Activated naive CD4-positive, alpha-beta T cell treated with anti-CD3 and anti-CD28 coated beads, Interleukin-2, amount 50 U/mL, for 72 hours (primary cell): ENCODE measurements at places on chromosomes 16 and 17.

- DNase-seq: no peak
These were observed 145.3 kb upstream of the PLCG2 start for GRCh38 chr16:81633680-81634379.

DNA sequence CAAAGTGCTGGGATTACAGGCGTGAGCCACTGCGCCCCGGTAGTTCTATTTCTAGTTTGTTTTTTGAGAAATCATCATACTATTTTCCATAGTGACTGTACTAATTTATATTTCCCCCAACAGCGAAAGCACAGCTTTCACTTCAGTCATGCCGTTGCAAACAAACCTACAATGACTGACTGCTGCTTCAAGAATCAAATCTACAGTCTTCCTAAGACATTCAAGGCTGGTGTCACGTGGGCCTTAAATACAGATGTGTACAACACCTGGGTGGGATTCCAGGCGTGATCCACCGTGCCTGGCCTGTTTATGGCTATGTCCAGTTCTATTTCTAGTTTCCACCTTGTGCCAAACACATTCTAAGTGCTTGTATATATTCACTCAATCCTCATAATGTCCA, 72.0 kb downstream of the ABCC6 start:
- no peak for DNase-seq

DNA sequence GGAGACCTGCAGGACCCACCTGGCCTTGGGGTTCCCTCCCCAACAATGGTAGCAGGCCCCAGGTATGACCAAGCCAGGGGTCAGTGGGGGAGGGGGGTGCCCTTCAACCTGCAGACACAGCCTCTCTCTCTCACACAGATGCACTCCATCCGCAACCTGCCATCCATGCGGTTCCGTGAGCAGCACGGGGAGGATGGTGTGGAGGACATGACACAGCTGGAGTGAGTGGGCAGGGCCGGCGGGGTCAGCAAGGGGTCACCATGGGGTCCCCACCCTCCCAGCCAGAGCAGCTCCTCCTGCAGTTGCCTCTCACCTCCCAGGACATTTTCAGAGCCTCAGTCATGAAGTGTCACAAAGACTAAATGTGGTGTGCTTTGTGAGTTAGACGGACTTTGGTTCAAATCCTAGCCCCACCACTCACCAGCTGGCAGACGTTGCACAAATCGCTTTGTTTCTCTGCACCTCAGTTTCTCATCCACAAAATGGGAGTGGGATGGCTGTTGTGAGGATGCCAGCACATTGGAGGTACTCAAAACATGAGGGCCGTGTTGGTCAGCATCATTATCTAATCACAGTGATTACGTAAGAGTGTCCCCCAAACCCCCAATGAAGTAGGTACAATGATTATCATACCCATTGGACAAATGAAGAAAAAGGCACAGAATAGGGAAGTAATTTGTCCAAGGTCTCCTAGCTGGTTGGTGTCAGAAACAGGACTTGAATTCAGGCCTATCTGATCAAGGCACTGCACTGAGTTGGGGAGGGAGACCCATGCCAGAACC, 16.0 kb downstream of the MYO15A start:
- no peak for DNase-seq

DNA sequence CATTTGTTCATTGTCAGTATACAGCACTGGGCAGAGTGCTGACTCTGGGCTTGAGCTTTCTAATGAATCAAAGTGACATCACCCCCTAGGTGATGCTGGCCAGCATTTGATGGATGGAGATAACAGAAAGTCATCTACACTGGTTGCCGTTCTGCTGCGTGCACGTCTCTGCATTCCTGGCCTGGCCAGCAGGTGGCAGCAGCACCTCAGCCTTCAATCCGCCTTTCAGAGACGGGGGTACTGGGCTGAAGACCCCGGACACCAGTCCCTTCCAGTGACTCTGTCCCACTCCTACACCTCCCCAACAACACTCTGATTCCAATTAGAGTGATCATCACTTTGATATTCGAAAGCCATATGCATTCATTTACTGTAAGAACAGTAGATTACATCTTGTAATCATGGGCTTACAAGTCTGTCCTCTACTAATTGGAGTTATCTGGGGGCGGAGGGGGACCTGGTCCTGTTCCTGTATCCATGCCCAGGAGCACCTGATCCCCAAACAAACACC, 6.0 kb downstream of the CPSF4L start:
- no peak for DNase-seq

- no peak for DNase-seq
These were observed 612.3 kb upstream of the EEF2KMT start for GRCh38 chr16:5709889-5710288.

GRCh38 chr16:64012166-64012565, 1109.7 kb downstream of the CDH11 start:
- DNase-seq: no peak

DNA sequence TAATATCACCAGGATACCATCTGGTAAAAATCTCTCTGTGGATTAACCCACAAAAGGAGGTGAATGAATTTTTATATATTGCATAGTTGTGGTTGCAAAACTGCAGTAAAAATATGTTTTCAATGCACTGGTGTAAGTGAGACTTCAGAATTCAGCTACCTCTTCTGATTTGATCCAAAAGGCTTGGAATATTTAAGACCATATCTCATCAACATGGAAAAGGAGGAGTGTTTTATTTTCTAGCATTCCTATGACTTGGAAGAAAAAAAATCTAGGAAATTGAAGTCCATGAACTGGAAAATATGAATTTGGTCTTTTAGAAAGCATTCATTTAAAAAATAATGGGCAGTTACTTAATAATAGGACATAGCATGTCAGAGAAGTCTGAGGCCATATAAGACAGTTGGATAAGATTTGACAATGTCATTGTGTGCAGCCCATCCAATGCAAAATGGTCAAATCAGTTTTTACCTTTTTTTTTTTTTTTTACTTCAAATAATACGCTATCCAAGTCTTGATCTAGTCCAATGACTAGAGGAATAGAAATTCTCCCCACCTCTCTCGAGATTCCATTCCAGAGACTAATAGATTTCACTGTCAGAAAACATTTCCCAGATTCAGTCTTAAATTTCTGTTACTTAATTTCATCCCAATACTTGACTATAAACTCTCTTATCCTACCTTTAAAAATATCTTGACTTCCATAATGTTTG, 364.9 kb upstream of the PMFBP1 start:
- DNase-seq: no peak

GRCh38 chr17:379531-380465, 27.2 kb upstream of the RPH3AL start:
- no peak for DNase-seq

DNA sequence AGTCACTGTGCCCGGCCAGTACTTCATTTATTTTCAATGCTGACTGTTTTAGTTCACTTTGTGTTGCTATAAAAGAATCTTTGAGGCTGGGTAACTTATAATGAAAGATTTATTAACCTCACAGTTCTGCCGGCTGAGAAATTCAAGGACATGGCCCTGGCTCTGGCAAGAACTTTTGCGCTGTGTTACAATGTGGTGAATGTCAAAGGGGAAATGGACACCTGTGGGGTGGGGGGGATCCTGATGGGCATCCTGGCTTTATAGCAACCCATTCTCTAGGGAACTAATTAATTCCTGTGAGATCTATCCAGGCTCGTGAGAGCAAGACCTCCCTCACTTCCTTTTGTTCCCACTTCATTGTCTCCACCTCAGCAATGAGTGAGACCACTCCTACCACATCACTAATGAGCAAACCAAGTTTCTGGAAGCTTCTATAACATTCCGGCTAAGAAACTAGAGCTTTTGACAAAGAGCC, 17.1 kb upstream of the CDH3 start:
- no peak for DNase-seq

DNA sequence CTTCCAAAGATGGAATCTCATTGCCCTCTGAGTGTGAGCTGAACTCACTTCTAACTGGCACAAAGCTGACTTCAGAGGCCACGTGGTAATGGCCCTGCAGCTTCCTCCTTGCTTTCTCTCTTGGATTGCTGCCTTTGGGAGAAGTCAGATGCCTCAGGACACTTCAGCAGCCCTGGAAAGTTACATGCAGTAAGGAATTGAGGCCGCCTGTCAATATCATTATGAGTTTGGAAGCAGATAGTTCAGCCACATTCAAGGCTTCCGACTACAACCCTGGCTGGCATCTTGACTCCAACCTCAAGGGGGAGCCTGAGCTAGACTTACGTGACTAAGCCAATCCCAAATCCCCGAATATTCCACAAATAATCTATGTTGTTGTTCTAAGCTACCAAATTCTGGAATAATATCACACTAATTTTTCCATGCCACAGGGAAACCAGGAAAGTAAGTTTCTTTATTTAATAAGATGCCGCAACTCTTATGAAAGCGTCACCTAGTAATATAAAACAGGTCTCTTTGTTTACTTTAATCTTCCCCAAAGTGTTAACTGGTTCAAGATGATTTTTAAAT, 13.6 kb downstream of the CEP20 start:
- no peak for DNase-seq

DNA sequence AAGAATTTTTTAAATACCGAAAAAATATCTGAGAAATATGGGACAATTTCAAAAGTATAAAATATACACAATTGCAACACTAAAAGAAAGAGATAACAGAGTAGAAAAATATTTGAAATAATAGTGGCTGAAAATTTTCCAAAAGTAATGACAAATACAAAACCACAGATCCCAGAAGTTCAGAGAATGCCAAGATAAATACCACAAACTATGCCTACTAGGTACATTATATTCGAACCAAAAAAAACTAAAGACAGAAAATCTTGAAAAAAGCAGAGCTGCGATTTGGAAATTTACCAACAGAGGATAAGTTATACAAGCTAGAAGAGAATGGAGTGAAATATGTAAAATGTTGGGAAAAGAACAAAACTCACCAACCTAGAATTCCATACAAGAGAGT, 191.3 kb upstream of the ELAC2 start:
- no peak for DNase-seq
